ENCODE measurements at places on chromosomes 3 and 15.

DNA sequence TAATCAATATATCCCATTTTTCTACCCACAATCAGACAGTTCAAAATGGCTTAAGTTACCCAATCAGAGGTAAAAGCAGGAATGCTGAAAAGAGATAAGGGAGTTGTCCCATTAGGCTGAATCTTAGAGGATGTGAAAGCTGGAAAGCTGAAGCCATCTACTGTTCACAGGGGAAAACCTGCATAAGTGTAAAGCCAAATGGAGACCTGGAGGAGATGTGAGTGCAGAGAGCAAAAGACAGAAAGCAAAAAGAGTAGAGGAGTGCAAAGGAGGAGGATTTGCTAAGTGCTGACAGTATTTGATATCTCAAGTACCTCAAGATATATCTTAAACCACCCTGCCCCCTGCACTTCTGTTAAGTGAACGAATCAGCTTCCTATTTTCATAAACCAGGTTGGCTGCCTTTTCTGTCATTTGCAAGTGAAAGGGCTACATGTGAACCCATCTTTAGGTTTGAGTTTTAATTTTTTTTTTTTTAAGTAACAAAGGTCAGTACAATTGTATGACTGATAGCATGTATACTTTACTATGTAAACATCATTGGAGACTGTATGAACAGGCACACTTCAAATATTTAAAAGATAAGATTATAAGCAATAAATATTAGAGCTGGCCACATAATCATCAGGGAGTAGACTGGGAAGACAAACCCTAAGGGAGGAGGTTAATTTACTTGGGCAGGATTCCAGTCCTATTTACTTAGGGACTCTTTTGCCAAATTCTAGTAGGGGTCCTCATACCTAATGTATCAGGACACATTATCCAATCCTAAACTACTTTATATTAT lies 22.8 kb upstream of the P2RY1 start:
- no peak for DNase-seq

DNA sequence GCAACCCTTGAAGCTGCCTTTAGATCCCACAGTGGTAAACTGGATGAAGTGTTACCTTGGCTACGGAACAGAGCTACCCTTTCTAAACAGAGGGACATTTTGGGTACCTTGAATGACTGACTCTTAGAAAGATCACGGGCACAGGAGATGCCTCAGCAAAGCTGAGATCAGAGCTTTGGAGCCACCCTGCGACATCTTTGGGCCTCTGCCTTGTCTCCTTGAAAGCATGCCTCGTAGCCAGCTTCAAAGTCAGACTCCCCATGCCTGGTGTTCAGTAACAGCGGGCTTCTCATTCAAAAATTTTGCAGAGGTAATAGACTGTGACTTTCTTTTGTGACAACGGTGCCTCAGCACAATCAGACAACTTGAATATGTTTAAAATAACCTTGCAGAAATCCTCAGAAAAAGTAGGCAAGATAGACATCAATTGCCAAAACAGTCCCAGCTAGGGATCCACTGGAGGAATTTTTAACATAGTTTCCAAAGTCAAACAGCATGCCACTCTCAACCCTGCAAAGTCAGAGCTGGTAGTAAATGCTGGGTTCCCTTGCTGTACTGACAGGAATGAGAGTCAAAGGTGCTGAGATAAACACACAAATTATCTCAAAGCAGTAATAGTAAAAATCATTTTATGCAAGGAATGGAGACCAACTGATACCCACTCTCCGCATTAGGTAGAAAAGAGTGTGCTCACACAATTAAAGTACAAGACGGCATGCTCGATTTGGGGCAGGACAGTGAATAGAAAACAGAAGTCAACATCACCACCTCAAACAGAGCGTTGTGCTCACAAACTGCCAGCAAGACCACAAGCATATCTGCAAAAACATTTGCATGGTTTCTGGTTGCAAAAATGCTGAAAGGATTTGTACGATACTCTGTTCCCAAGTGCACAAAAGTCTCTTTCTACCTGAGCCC lies 82.1 kb downstream of the MYO1E start:
- DNase-seq = no peak

GRCh38 chr3:51269466-51269865 lies 115.6 kb upstream of the MANF start:
- DNase-seq = no peak

- no peak for DNase-seq
Measured at GRCh38 chr15:25741256-25741580, 121.9 kb downstream of the ATP10A start.

GRCh38 chr3:106401666-106402490 lies 533.1 kb upstream of the CBLB start:
- DNase-seq = no peak

- no peak for DNase-seq
Measured at GRCh38 chr3:125120379-125121122, 64.8 kb upstream of the HEG1 start.

DNA sequence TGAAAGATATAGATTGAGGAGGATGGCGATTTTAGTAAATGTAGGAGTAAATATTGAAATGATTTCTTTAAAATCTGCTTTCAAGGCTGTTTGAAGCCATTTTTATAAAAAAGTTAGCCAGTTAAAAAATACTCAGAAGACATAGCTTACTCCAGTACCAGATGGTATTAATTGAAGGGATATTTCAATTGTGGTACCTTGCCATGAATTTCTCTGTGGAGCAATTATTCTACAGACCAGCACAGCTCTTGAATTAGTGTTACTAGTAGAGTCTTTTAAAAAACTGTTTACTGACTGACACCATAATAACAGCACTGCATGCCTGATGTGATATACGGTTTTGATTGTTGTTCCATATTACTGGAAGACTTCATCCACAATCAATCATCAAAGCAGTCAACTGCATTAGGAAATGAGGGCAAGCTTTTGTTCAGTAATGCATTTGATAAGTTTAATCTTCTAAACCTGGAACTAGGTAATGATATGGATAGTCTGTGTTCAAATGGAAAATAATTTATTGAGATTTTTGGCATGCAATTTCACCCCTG lies 106.4 kb downstream of the MFSD1 start:
- DNase-seq = no peak

DNA sequence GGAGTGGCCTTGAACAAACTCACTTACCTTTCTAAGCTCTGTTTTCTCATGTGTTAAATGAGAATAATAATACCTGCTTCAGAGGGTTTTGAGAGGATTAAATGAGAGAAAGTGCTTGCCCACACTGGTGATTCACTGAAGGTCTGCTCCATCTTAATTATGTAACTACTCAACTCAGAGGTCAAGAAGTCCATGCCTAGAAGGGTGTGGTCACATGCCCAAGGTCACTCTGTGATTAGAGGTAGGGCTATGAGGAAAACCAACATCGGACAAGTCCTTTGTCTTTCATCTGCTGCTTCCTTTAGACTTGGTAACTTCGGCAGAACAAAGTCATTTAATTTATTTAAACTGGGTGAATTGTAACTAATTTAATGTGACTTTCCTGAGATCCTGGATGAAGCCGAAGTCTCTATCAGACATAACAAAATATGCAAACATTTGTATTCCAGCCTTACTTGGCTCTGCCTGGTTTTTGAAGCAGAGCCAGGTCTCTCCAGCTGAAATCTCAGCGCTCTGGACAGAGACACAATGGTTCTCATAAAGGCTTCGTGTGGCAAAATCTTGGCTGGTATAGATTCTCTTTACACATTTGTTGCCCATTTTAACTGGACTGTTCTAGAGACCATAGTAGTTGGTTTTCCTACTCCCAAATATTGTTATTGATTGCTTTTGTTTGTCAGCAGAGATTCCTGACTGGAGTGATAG lies 3.0 kb downstream of the CHRNA7 start:
- no peak for DNase-seq

DNA sequence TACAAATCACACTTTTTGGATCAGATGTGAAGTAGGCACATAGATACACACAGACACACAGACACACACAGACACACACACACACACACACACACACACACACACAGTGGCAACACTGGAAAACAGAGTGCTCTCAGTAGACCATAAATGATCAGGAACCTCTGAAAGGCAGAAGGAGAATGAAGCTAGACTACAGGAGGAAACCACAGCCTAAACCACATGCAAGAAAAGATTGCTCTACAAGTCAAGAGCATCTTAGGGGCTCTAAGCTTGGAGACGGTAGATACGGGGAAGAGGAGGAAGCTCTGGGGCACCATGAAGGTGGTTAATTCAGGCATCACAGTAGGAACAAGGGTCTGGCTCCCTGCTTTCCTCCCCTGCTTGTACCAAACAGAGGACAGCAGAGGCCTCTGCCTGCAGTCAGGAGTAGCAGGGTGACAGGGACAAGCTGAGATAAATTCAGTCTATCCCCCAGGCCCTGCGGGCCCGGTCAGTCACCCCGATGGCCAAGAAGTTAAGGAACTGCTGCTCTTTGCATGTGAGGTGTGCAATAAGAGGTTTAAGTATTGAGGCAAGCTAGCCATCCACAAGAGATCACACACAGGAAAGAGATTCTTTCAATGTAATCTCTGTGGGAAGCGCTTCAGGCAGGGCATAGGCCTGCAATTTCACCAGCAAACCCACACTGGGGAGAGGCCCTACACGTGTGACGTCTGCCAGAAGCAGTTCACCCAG lies 23.5 kb upstream of the ARPIN start:
- DNase-seq = no peak

DNA sequence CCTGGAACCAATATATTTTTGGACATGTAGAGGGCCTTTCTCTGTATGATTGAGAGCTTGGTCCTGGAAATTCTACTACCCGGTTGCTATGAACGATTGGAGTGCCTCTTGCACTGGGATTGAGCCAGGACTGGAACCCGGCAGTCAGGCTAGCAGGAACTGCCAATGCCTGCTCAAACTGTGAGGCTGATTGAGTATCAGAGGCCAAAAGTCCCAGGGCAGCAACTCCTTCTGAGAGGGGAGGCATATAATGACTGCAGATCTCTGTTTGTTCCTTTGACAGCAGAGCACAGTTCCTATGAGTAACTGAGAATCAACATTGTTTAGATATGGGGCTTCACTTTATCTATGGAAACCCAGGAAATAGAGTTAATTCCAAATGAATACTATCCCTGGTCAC lies 12.9 kb downstream of the IQCH start:
- DNase-seq = no peak

- DNase-seq = peak; percentile 39
Measured at GRCh38 chr3:43223670-43224364, 62.5 kb upstream of the SNRK start.

DNA sequence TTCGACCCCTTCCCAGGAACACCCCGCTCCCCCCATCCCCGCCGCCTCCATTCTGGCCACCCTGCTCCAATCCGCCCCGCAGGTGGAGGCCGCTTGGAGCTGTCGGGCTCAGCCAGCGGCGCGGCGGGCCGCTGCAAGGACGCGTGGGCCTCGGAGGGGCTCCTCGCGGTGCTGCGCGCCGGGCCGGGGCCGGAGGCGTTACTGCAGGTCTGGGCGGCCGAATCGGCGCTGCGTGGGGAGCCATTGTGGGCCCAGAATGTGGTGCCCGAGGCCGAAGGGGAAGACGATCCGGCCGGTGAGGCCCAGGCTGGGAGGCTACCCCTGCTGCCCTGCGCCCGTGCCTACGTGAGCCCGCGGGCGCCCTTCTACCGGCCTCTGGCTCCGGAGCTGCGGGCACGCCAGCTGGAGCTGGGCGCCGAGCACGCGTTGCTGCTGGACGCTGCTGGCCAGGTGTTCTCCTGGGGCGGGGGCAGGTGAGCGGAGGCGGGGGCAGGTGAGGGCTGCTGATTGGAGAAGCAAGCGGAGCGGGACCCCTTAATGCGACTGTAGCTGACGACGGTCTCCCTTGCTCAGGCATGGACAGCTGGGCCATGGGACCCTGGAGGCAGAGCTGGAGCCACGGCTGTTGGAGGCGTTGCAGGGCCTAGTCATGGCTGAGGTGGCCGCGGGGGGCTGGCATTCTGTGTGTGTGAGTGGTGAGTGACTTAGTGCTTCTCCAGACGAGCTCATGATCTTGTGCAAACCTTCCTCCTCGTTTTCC lies 2.5 kb downstream of the RCCD1 start:
- no peak for DNase-seq

GRCh38 chr3:147423537-147423797 lies 14.3 kb downstream of the ZIC1 start:
- no peak for DNase-seq

- no peak for DNase-seq
Measured at GRCh38 chr3:193236599-193236998, 4.4 kb upstream of the PLAAT1 start.

DNA sequence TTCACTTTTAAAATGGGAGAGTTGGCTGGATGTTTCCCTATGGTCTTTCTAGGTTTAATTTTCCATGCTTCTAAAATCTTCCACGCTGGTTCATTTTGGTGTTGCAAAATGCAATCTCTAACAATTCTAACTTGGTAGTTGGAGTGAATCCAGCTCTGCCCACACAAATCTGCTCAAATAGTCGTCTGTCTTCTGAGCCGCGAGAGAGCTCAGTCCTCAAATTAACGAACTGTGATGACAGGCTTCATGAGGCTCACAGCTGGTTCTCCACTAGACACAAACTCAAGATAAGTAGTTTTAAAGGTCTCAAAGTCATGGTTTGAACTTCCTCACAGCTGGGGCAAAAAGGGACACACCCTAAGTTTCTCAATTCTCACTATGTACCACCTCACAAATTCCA lies 178.6 kb upstream of the LYSMD4 start:
- no peak for DNase-seq

GRCh38 chr3:193554811-193555210 lies at the start of gene ATP13A4:
TSS of gene ATP13A4 (minus strand) at chr3:193554895. CDS start at chr3:193554799, 96 bp downstream.
- no peak for DNase-seq

- DNase-seq = no peak
Measured at GRCh38 chr3:16366581-16366980, 101.6 kb downstream of the OXNAD1 start.

DNA sequence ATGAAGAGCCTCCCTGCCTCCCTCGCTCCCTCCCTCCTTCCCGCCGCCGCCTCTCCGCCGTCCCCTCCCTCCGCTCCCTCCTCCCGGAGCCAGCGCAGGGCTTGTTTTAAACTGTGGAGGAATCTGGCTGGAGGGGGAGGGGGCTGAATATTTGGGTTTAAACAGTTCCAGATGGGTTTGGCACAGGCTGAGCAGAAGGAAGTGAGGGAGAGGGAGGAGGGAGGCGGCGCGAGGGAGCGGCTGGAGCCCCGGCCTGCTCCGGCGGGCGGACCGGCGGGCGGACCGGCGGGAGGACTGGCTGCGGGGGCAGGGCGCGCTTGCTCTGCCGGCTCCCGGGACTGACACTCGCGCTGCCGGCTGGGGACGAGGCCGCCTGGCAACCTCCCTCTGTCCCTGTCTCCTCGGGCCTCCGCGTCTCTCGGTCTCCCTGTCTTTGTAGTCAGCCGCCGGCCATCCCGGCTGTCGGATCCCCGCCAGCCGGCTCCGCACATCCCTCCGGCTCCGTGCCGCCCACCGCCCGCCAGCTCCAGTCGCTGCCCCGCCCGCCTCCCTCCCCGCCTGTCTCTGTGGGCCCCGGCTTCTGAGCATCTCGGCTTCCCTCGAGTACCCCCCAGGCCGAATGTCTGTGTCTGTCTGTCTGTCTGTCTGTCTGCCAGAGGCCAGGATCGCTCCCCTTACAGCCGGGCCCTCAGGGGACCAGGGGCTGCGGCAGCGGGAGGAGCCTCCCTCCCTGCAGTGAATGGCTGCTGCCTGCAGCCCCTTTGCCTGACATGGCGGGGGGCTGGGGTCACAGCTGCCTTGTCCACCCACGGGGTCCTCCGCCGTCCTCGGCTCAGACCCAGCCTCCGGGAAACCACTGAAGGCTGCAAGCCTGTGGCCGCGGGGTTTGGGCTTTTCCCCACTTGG lies 7.6 kb downstream of the EPHB3 start:
- DNase-seq = peak; percentile 30

Data from kidney capillary endothelial cell (primary cell).